Caco-2 (cell line): ENCODE measurements at places on chromosomes 12 and 14. TPM values are rescaled to one million over a fixed set of nuclear protein-coding genes. Genes with fewer than 3 reads are reported as not detected.
A peak's percentile ranks its signal among the peaks of the same experiment; 100 is the strongest.

Gene TDRD9
- not detected in 2 replicates for total RNA-seq

Gene NR1H4
- not detected in 2 replicates for total RNA-seq

Gene TSPAN19
- not detected in 2 replicates for total RNA-seq

Gene TEX52
- total RNA-seq: 0.34 TPM in 1 of 2 replicates, not detected in the other

Gene FOXG1
- total RNA-seq: not detected in 2 replicates

GRCh38 chr12:123096182-123096581 lies 54.7 kb downstream of the PITPNM2 start:
- no peak for DNase-seq

- DNase-seq: no peak
These were observed 24.7 kb downstream of the TRAPPC6B start for GRCh38 chr14:39145266-39145966.

DNA sequence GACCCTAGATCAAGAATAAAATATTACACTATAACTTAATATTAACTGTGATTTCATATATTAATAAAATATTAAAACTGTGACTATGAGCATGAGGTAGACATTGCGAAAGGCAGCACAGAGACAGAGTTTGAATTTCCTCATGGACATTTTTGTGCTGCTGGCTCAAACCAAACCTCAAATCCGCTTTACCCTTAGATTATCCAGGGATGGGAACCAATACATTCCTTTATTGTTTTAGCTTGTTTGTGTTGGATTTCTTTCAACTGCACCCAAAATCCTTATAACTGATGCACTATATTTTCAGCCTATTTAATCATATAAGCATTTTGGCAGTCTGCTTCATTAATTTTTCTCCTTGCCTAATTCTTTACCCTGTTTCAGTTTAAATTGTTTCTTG lies 436.7 kb downstream of the ATP23 start:
- no peak for DNase-seq

DNA sequence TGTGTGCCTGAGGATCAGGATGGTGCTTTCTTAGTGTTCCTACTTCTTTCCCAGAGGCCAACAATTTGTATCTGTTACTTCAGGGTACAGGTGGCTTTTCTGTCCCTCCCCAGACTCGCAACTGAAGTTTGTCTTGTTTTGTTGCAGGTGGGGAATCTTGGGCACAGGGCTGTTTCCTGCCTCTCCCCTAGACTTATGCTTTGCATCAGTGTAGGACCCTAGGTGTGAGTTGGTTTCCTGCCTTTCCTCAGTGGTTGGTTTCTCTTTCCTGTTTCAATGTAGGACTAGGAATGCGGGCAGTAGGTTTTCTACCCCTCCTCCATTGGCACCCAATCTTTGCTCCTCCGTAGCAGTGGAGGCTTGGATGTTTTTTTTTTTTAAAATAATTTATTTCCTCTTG lies 87.0 kb downstream of the TRMT5 start:
- DNase-seq: no peak

- no peak for DNase-seq
These were observed 104.3 kb upstream of the SLC35F4 start for GRCh38 chr14:57970175-57970574.

DNA sequence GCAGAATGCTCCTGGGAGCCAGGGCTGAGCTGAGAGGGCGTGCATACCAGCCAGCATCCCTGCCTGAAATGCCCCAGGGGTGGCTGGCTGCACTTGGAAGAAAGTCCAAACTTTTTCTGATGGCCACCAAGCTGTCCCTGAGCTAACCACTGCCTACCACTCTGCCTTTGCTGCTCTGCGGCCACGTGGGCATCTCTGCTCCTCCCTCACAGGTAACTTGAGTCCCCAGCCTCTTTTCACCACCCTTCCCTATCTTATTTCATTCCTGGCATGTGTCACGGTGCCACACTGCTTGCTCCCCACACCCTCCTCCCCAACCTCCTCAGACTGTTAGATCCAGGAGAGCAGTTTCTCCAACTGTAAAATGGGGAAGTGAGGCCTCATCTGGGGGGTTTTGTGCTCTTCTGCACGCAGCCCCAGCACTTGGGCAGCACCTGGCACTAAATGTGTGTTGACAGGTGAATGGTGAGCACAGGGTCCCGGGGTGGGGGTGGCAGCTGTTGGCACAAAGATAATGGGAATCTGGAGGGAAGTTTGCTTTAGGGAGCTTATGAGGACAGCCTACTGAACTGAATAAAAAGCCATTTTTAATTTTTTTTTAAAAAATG lies 113.0 kb downstream of the GLT1D1 start:
- no peak for DNase-seq

GRCh38 chr12:25556153-25556552 lies 3.1 kb upstream of the LMNTD1 start:
- no peak for DNase-seq

GRCh38 chr12:69947897-69948296 lies 122.9 kb downstream of the MYRFL start:
- DNase-seq: no peak

DNA sequence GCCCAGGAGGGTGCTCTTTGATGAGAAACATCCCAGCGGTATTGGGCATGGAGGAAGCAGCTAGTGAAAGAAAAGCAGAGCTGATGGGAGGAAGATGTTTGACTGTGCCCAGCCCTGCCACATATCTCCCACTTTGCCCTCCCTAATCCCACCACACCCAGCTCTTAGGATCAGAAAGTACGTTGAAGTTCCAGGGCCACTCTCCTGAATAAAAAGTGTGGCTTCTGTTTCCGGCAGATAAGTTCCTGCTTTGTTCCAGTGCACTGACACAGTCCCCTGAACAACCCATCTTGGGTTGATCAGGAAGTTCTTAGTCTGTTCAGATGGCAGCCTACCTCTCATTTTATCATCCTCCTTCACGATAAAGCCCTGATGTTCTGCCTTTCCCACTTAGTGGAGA lies 16.5 kb downstream of the TPCN1 start:
- DNase-seq: no peak

DNA sequence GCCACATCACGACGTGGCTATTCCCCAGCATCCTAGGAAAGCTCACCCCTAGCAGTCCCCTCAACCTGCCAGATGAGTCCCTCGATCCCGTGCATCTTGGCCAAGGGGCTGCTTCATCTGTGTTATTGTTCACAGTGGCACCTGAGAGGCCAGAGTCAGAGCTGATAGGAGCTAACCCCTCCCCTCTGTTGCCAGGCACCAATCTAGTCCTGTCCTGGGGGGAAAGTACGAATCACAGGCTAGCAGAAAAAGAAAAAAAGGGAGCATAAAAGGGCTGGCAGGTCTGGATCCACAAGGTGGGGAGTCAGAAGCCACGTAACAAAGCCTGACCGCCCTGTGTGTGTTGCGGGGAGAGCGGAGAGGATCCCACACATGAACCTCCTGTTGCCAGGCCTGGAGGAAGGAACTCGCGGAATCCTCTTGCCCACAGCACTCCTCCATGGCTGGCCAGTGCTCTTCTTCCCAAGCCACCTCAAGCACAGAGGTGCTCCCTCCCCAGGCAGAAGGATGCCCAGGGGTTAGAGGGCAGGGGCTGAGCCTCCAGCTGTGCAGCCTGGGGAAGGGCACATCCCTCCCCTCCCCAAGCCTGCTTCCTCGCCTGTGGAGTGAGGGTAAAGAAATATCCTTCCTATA lies 91.8 kb downstream of the ITPK1 start:
- DNase-seq: no peak

DNA sequence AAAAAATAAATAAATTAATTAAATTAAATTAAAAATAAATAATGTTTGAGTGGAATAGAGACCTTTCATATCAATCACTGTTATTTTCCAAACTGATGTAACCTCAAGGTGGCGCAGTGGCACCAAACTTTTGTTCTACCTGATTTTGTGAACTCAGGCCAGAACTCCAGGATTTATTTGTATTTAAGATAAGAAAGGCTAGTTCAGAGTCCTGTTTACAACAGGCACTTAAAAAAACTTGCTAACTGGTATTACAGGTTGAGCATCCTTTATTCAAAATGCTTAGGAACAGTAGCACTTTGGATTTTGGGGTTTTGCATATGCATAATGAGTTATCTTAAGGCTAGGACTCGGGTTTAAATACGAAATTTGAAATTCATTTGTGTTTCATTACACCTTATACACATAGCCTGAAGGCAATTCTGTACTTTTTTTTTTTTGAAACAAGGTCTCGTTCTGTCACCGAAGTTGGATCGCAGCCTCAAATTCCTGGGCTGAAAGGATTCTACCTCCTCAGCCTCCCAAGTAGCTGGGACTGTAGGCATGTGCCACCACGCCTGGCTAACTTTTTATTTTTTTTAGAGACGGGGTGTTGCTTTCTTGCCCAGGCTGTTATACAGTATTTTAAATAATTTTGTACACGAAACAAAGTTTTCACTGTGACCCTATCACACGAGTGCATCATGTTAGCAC lies 32.4 kb downstream of the YY1 start:
- peak; percentile 75 for DNase-seq
